NT2/D1 (cell line): ENCODE measurements at places on chromosomes 3 and 15.

DNA sequence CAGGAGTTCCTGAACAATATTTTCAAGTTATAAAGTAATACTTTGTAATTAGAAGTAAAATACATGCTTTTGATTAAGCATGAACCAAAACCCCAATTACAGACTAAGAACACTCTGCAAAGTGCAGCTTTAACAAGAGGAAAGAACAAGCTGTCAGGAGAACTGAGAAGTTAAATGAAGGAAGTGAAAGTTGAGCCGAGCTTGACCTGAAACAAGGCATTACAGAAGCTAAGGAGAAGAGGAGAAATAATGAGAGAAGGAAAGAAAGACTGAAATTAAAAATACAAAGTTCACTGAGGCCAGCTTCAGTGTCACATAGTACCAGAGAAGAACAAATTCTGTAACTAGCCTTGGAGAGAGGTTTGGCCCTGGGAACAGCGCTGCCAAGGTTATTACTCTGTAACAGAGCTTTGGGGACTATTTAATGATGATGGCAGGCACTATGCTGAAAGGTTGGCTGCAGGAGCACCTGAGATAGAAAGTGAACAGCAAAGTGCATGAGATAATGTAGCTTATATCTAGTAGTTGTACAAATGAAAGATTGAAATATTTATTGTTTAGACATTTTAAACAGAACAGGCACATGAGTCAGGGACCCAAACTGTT lies 241.9 kb upstream of the PEX5L start:
- no peak for DNase-seq

- no peak for DNase-seq
These were observed 82.9 kb downstream of the TOP2B start for GRCh38 chr3:25581823-25582222.

- DNase-seq = no peak
These were observed 35.1 kb upstream of the SPTBN5 start for GRCh38 chr15:41928637-41929620.

DNA sequence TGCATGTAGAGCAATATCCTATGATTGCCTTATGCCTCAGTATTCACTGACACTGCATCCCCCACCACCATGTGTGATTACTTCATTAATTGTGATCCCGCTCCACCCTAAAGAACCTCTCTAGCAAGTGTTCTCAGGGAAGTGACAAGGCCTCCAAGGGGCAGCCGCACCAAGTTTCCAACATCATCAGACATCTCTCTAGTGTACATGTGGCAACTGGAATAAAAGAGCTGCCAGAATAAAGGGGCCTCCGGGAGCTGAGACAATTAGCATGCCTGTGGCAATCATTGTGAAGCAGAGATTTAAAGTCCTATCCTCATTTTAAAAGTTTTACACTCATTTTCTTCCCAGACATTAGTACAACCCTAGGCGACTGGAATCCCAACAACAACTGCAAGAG lies 902.1 kb upstream of the SEMA6D start:
- DNase-seq = no peak

- no peak for DNase-seq
These were observed 30.1 kb upstream of the MNS1 start for GRCh38 chr15:56495053-56495452.
